ENCODE measurements at places on chromosomes 3 and 15.
A peak's percentile ranks its signal among the peaks of the same experiment; 100 is the strongest.

- DNase-seq, result no peak
These were observed 108.0 kb upstream of the PRR20G start for GRCh38 chr3:127395663-127396355.

- no peak for DNase-seq
These were observed 275.6 kb downstream of the ZNF621 start for GRCh38 chr3:40800343-40800742.

- DNase-seq, result no peak
These were observed 43.6 kb upstream of the CTSH start for GRCh38 chr15:78988361-78988911.

DNA sequence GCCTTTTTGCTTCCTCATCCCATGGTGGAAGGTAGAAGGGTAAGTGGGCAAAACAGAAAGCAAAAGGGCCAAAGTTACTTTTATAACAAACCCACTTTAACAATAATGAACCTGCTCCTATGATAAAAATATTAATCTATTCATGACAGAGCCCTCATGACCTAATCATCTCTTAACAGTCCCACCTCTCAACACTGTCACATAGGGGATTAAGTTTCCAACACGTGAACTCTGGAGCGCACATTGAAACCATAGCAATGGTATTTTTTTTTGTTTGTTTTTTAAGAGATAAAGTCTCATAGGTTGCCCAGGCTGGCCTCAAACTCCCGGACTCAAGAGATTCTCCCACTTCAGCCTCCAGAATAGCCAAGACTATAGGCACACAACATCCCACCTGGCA, 30.7 kb downstream of the KATNBL1 start:
- DNase-seq, result no peak

DNA sequence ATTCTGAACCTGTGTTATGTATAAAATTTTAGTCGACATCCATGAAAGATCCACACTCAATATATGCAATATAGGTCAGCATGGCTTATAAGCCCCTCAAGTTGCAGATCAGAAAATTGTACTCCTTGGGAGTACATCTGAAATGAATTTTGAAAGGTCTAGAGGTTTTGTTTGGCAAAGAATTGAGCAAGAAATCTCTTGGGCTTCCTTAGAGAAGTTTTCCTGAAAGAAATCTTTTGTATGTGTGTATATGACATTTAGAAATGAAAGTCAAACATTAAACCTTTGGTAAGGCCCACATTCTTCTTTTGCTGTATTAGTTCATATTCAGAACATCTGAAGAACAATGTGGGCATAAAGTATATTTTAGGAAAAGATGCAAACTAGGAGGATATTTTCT, 1006.6 kb downstream of the NAALADL2 start:
- no peak for DNase-seq

- DNase-seq, result no peak
These were observed 29.9 kb upstream of the CCDC80 start for GRCh38 chr3:112670824-112671223.

- no peak for DNase-seq
These were observed 259.9 kb upstream of the NR2F2 start for GRCh38 chr15:96070636-96071035.

GRCh38 chr3:136620436-136620835, 131.7 kb downstream of the STAG1 start:
- DNase-seq, result no peak

DNA sequence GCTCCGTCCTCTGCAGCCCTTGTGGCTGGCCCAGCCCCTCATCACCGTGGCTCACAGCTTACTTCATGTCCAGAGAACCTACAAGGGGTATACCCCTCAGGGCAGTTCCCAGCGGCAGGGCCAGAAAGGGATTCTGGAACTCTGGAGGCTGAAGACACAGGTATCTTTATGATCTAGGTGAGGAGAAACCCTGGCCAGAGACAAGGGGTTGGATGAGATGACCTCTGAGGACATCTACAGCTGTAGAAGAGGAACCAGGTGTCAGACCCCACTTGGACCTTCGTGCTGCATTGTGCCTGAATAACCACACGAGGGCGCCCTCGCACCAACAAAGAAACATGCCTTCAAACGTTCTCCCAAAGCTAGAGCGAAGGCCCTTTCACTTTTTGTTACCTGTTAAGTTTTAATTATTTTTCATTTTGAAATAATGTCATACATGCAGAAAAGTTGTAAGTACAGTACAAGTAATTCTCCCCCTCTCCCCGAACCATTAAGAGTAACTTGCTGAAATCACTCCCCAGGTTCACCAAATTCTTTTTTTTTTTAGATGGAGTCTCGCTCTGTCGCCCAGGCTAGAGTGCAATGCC, 118.7 kb upstream of the SMAD3 start:
- peak; percentile 43 for DNase-seq

GRCh38 chr3:108287146-108287545, 9.2 kb upstream of the HHLA2 start:
- no peak for DNase-seq

GRCh38 chr3:164155400-164155799, 922.9 kb downstream of the SI start:
- DNase-seq, result no peak

GRCh38 chr3:37985637-37986320, 4.8 kb upstream of the VILL start:
- DNase-seq, result no peak

DNA sequence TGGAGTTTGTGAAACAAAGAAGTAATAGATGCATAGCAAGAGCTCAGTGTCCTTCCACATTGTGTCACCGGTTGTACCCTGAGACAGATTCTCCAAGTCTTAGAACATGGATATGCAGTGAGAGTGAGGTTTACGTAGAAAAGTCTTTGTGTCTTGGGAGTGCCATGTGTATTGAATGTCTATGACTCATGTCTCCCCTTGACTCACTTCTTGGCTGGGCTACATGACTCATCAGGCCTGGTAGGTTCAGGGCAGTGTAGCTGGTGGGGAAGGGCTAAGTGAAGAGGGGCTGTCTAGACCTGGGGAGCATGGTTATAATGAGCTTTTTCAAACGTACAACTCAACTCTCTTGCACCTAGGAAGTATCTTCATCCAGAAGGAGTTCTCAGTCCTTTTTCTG, 167.4 kb downstream of the GAP43 start:
- DNase-seq, result no peak

DNA sequence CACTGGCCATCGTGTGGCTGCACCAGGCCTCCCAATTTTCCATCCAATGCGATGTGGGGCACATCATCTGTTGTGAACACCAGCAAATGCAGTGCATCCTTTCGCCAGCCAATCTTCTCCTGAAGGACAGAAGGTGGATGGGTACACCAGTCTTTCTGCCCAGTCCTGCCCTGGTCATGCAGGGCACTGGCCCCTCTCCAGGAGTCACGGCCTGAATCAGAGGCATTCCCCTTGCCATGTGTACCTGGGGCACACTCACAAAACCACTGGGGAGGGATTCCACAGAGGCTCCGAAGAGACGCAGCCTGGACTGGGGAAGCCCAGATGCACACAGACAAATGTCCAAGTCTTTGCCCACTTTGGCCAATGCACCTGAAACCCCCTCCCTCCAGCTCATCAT, 65.8 kb downstream of the ITGB5 start:
- DNase-seq, result no peak

DNA sequence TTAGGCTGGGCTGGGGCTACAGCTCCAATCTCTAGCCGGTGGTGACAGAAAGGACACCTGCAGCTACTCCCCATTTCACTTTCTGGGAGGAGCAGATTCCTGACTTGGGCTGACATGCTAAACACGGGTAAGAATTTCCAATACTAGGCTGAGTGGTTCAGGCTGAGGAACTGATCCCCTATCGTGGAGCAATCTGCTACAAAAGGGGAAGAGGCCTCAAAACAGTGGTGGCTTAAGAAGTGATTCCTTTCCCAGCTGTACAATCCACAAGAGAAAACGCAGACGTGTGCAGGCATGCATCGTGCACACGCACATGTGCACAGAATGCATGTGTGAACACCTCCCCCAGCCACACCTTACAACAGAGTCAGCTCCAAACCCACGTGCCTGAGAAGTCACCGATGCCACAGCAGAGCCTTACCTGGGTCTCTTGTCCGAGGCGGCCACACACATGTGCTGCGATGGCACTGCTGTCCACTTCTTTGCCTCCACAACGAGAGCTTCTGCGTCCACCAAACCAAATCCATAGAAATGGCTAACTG, 86.7 kb upstream of the SNRPA1 start:
- no peak for DNase-seq

GRCh38 chr3:158747417-158747816, 15.2 kb upstream of the RARRES1 start:
- DNase-seq, result no peak

GRCh38 chr3:50237133-50237651, 1.2 kb downstream of the GNAI2 start:
- no peak for DNase-seq

DNA sequence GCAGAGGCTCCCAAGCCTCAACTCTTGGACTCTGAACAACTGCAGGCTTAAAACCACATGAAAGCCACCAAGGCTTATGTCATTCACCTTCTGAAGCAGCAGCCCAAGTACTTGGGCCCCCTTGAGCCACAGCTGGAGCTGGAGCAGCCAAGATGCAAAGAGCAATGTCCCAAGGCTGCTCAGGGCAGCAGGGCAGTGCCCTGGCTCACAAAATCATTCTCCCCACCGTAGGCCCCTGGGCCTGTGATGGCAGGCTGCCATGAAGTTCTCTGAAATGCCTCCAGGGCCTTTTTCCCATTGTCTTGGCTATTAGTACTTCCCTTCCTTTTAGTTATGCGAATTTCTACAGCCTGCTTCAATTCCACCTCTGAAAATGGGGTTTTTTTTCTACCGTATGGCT, 83.4 kb downstream of the DCLK3 start:
- no peak for DNase-seq

DNA sequence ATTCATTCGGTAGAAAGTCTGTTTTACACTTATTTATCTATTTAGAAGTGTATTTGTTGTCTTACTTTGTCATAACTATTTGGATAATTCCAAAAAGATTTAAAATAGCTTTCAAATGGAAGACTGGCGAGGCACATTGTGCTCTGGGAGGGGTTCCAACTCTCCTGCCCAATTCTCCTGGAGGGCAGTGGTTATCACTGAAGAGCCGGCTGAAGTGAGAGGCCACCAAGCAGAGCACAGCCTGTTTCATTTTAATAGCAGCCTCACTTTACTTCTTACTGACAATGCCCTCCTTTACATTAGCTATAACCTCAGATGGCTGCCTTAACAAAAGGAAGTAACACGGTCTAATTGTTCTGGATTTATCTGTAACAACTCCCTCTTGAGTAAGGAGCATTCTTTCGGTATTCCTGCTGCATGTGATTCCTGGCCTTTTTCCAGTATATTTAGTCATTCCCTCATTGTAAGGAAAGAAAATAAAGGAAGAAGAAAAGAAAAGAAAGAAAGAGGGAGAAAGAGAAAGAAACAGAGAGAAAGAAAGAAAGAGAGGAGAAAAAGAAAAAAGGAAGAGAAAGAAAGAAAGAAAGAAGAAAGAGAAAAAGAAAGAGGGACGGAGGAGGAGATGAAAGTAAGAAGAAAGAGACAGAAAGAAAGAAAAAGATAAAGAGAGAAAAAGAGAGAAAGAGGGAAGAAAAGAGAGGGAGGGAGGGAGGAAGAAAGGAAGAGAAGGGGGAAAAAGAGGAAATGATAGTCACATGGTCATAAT, 339.8 kb upstream of the WNT5A start:
- DNase-seq, result no peak

GRCh38 chr3:144636833-144637232, 665.2 kb downstream of the DIPK2A start:
- DNase-seq, result no peak

GRCh38 chr3:38582941-38583645, 66.4 kb downstream of the SCN5A start:
- no peak for DNase-seq

- DNase-seq, result no peak
These were observed 398 bp upstream of the RAB7A start for GRCh38 chr3:128725547-128726022.

DNA sequence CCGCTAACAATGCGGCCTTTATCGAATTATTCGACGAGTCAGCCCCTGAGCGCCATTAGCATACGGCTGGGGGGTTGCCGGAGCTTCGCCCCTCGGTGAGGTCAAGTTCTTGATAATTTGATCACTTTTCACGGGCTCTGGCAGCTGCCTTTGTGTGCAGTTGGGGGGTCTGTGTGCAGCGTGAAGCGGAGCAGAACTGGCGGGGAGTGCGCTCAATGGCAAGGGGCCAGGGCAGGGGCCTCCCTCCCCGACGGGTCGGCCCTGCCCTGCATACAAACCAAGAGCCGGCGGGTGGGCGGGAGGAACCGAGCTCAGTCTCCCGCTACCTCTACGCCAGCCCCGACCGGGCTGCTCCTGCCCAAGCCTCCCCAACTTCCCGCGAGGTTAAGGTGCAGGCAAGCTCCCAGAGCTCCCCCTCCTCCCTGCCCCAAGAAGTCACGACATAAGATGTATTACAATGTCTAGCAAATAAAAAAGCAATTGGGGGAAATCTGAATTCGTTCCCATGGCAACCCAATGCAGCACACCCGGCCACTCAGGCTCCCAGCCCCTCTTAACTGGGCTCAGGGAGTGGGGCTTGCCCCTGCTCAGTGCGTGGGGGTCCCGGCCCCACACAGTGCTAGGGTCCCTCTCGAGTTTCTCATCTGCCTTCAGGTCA, 34.1 kb upstream of the POLG start:
- no peak for DNase-seq

- DNase-seq, result no peak
These were observed 397.7 kb downstream of the DIPK2A start for GRCh38 chr3:144369129-144369879.

- no peak for DNase-seq
These were observed 49.3 kb upstream of the SCN5A start for GRCh38 chr3:38698760-38699159.

DNA sequence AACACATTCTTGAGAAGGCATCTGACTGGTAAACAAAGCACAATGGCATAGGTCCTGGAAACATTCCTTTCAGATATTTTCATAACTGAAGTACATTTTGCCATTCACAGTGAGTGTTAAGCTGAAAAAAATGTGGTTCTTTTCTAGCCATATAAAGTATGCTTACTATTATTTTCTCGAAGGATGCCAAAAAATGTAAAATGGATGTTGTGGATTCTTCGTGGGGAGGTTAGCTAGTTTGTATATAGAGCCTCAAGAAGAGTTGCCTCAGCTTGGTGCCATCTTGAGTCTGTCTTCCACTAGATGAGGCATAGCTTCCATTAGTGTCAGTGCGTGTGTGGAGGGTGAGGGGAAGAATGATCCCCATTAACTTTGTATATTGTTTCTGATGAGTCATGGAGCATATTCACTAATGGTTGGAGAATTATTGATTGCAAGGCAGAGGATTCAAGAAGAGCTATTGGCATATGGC, 4.1 kb downstream of the MBNL1 start:
- DNase-seq, result no peak

- DNase-seq, result no peak
These were observed 286.4 kb upstream of the BCHE start for GRCh38 chr3:166123576-166123975.

DNA sequence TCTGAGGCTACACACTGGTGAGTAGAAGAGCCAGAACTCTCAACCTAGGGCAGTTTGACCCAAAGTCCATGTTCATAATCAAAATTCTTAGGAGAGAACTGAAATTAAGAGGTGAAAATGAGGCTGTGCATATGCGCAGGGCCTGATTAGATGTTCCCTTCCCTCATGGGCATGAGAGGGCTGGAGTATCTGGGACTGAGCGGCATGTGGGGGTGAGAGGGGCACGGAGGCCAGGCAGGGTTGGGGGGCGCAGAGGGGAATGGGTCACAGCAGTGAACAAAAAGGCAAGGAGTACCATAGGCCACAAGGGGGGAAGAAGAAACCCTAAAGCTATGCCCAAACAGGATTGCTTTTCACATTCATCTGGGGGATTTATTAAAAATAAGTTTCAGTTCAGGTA, 31.3 kb downstream of the ADAMTS9 start:
- no peak for DNase-seq

All from stimulated activated CD8-positive, alpha-beta memory T cell treated with anti-CD3 and anti-CD28 coated beads, Interleukin-15, amount 100 ng/mL, for 24 hours (primary cell).